Mesenchymal stem cell (in vitro differentiated cells and primary cell): ENCODE measurements at places on chromosomes 11 and 22.
A peak's percentile ranks its signal among the peaks of the same experiment; 100 is the strongest.

GRCh38 chr11:17923217-17923616 is 89.6 kb downstream of the SERGEF start:
- DNase-seq: no peak

GRCh38 chr11:74438681-74439080 is 28.7 kb downstream of the KCNE3 start:
- DNase-seq: no peak

- DNase-seq: peak; percentile 18
These were observed 17.1 kb upstream of the EFCAB6 start for GRCh38 chr22:43828998-43829782.

DNA sequence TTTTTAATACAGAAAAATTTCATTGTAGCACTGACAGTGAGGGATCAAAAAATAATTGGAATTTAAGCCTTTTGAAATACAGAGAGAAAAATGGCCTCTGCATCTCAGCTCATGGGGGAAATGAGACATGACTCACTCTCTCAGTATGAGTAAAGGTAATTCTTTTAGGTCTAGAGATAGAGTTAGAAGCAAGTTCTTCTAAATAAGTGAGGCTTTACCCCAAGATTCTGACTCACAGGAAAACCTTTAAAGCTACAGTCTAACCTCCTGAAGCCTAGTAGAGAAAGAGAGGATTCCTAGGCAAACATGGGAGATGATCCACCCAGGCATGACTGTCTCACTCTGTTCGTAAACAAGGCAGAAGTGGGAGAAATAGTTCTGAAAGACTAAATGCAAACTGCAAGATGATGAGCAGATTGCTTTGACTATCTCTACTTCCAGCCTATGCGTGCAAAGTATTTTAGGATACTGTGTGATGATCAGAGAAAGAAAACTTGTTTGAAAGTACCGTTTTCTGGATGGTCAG is 1003.3 kb upstream of the CCDC90B start:
- peak; percentile 41 for DNase-seq

DNA sequence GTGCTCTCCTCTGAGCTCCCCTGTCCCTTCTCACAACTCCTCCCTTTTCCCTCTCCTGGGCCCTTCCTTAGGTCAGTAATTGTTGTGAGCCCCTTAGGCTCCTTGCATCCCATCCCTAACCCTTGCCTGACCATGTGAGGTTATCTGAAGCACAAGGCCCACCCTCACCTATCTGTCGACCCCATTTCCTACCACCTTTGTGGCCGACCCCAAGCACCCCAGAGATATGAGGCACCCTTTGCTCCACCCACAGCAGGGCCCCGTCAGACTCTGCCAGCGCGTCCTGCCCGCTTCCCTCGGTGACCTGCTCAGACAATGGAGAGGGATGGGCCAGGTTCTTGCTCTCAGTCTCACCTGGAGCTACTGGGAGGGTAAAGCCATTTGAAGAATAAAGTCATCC is 1.3 kb downstream of the GNG3 start:
- no peak for DNase-seq

DNA sequence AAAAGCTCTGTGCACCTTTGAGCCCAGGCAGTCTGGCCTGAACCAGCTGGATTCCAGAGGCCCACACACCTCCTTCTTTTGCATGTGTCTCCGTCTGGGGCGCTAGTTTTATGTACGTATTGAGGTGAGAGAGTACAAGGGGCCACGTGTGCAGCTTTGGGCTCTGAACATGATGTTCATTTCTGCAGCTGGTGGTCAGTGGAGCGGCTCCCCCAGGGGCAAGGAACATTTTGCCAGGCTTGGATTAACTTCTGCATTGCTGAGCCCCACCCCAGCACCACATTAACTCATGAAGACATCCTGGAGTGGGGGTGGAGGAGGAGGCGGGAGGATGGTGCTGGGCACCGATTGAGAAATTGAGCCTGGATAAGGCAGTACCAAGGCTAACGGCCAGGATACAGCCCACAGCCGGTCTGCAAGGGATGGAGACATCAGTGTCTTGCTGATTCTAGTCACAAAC is 13.8 kb downstream of the USP2 start:
- DNase-seq: no peak

GRCh38 chr11:72643547-72643946 is 30.7 kb downstream of the PDE2A start:
- peak; percentile 14 for DNase-seq

DNA sequence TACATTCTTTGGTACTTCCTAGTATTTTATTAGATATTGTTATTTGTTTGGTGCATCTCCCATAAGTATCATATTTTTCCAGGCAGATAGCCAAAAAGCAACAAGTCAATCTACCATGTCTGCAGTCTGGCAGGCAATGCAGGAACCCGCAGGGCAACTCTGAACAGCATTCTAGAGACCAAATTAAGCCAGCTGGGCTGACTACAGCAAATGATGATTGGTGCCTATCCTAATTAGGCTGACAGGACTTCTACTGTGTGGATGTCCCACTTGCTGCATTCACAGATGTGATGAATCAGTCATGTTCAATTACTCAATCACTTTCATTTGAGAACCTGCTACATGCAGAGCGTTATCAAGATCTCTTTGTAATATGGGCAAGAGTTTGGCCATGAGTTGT is 40.3 kb upstream of the AMOTL1 start:
- no peak for DNase-seq

- DNase-seq: peak; percentile 98
These were observed 2.5 kb upstream of the NPAS4 start for GRCh38 chr11:66418168-66418985.

DNA sequence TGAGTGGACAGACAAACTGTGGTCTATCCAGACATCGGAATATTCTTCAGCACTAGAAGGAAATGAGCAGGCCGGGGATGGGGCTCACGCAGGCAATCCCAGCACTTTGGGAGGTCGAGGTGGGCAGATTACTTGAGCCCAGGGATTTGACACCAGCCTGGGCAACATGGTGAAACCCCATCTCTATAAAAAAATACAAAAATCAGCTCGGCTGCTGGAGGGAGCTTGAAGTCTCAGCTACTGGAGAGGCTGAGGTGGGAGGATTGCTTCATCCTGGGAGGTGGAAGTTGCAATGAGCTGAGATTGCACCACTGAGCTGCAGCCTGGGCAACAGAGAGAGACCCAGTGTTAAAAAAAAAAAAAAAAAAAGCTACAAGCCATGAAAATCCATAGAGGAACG is 8.0 kb upstream of the CTSD start:
- peak; percentile 89 for DNase-seq

- no peak for DNase-seq
These were observed 609 bp downstream of the CDK2AP2 start for GRCh38 chr11:67507242-67507863.

DNA sequence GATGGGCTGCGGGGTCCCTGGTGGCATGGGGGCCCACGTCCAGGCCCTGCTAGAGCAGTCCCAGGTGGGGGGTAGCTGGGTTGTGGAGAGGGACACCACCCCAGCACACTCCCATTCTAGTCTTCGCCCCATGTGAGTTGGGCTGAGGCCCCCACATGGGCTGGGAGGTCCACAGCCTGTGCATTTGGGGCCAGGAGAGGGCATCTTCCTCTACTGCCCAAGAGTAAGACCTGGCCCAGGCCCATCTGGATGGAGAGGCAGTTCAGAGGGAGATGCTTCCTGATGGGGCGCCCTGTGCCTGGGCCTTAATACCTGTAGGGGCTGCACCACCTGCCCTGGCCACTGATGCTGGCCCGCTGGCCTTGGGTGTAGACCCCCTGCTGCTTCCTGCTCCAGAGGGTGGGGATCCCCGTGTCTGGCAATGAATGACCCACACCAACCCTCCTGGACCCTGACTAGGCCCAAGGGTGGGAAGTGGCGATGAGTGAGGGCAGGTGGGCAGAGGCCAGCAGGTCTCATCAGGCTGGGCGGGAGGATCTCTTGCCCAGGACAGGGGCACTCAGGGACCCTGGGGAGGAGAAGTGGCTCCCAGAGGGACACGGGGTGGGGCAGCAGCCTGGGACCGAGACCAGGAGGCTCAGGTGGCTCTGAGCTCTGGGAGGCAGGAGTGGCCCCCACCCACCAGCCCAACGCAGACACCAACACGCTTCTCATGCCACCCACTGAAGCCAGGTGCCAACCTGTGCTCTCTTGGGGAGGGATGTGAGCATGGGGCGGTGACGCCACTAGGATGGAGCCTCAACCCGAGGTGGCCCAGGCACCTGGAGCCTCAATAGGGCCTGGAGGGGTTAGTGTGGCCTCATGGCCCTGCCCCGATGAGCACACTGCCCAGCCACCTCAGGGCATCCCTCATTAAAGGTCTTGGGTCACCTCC is 17.4 kb upstream of the GNB1L start:
- no peak for DNase-seq

- no peak for DNase-seq
These were observed 22.7 kb upstream of the CECR2 start for GRCh38 chr22:17346578-17346977.

GRCh38 chr22:25840891-25841290 is 98.9 kb downstream of the MYO18B start:
- no peak for DNase-seq

DNA sequence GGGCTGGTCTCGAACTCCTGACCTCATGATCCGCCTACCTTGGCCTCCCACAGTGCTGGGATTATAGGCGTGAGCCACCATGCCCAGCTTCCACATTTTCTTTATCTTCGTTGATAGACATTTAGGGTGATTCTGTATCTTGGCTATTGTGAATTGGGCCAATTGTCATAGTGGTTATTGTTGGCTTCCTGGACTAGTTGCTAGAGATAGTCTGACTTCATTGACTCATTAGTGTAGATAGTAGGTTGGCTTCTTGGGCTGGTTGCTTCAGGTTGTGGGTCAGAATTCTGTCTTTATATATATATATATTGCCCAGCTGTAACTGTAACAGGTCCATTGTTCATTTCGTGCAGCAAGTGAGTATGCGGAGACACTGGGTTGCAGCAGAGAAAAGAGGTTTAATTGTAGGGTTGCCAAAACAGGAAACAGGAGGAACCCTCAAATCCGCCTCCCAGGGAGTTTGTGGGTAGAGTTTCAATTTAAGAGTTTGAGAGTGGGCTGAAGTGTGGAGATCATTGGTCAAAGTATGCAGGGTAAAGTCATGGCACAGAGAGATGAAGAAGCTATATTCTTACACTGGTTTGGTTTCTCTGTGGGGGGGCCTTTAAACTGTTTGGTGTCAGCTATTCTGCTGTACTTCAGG is 22.0 kb downstream of the ATG13 start:
- DNase-seq: no peak

- DNase-seq: peak; percentile 35
These were observed 132.0 kb downstream of the ELP4 start for GRCh38 chr11:31641477-31642062.

DNA sequence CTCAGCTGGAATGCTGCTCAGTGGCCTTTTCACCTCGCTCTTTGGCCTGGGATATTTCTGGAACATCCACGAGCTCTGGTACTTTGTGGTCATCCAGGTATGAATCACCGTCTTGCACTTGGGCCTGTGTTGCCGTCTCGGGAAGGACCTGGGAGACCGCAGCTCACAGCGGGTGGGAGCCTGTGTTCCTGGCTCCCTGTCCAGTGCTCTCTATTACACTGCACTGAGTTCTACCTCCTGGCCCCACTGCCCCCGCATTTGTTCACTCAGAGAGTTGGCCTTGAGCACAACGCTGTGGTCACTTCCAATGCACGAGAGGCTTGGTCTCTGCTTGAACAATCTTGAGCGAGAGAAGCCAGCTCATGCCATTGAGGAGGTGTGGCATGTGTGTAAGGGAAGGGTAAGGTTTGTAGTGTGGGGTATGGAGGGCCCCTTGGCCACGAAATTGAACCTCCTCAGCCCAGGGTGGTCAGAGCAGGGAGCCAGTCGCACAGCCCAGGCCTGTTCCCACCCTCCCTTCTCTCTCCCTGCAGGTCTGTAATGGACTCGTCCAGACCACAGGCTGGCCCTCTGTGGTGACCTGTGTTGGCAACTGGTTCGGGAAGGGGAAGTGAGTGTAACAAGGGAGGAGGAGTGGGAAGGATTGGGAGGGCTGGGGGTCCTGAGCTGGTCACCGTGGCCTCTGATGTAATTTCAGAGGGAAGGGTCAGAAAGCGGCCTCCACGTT is 16.2 kb downstream of the SLC37A2 start:
- DNase-seq: no peak

DNA sequence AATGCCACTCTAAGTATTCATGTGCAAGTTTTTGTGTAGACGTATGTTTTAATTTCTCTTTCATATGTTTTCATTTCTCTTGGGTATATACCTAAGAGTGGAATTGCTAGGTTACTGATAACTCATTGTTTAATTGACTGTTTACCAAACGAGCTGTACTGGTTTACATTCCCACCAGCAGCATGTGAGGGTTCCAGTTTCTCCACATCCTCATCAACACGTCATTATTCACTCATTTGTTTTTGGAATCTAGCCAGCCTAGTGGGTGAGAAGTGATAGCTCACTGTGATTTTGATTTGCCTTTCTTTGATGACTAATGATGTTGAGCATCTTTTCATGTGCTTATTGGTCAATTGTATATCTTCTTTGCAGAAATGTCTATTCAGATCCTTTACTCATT is 4.0 kb downstream of the ANKRD13D start:
- peak; percentile 62 for DNase-seq

- DNase-seq: peak; percentile 98
These were observed 139.5 kb downstream of the COMMD9 start for GRCh38 chr11:36149538-36150242.

DNA sequence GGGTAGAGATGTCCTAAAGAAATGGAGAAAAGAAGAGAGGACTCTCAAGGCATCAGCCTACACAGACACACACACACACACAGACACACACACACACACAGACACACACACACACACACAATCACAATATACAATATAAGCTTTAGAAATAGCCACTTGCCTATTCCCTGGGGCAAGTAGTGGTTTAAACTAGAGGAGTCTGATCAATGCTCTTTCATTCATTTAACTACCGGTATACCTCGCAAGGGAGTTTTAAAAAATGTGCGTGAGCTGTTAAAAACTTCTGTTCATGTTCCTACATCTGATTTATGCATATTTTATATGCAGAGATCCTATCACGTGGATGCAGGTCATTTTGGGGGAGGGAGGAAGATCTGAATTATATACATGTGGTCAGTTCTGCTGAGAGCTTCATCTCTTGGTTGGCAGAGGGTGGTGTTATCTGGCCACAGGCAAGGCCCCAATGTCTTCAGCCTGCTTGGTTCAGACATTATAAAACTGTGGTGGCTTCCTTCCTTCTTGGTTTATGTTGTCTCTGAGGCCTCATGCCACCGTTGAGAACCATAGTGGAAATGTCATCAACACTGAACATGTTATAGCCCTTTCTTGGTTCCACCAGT is 56.6 kb downstream of the SYT13 start:
- DNase-seq: no peak

DNA sequence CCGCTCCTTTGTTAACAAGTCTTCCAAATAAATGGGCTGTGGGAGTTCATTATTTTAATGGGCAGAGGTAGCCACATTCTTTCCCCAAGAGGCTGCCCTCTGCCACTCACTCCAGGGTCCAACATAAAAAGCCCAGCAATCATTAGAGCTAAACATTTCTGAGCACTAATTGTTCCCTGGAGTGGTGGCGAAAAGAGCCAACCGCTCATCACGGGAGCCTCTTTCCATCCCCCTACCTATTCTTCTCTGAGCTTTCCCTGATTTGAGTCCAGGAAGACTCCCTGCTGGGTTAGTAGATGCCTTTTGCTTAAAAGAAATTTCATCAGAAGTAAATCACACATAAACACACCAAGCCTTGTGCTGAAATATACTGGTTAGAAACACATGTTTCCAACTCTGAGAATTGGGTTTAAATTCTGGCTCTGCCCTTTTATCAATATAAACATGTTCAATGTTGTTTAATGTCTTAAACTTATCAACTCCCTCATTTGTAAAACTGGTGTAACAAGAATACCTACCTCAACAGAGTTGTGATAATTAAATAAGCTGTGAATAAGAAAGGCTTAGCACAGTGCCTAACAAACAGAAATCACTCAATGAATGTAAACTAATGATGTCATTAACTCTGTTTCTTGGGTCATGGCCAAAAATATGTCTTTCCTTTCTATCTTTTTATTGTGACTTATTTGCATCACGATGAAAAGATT is at the start of gene OR5A2:
Gene OR5A2, minus strand, starts transcription at position 53 of the 707 bp plus-strand sequence. CDS start 3,460 bp downstream, outside the sequence.
- no peak for DNase-seq
